Stimulated activated naive B cell treated with anti-CD40 and anti-IgM and Interleukin-4, amounts not matched to agents 10 μg/mL and 1 μg/mL and 100 μg/mL, for 72 hours (primary cell): ENCODE measurements at places on chromosomes 4 and X.

GRCh38 chr4:54525602-54526001 is 132.2 kb upstream of the KIT start:
- DNase-seq: no peak

GRCh38 chr4:58514299-58514698 is 1404.1 kb upstream of the IGFBP7 start:
- DNase-seq: no peak

DNA sequence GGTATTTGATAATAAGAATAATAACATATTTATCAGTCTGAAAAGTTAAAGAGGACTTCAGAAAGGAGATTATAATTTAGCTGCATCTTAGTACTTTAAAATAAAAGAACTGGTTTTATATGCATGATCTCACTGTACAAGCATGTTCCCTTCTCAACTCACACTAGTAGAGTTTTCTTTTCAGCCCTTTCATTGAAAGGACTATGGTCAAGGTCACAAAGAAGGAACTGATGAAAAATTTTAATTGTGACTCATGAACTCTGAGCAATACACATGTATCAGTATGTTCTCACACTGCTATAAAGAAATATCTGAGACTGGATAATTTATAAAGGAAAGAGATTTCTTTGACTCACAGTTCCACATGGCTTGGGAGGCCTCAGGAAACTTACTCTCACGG is 73.7 kb upstream of the NDST4 start:
- no peak for DNase-seq

GRCh38 chr4:9880406-9881197 is 99.2 kb downstream of the DRD5 start:
- no peak for DNase-seq

GRCh38 chr4:53098681-53099121 is 236.6 kb downstream of the RASL11B start:
- no peak for DNase-seq

GRCh38 chr4:89482926-89483595 is 175.5 kb upstream of the GPRIN3 start:
- DNase-seq: no peak

DNA sequence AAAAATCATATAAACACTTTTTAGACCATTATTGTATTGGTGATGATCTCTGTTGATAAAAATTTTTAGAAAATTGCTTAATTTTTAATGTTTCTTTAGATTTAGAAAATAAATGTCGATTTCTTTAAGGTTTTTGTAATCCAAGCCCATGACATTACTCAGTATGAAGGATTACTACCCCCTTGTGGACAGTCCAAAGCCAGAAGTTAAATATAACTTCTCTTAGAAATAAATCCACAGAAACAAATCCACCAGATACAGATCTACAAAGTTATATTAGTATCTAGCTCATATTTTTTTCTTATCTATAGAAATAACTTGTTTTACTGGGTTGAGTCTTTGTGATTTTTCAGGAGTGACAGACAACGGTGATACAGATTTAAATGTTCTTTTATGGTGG is 18.9 kb downstream of the TIFA start:
- no peak for DNase-seq

DNA sequence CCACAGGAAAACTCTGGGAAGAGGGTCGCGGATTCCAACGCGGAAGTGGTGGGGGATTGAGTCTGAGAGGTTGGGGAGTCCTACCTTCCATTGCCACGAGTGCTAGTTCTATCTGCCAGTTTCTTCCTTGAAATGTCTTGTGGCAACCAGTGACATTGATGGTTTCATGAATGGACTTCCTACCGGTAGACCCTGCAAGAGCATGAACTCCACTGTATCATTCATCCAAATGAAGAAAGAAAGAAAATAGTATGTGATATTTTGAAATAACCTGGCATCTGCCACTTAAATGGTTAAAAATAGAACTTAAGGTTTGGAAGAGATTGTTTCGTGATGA is 1.1 kb upstream of the SLC10A7 start:
- no peak for DNase-seq

DNA sequence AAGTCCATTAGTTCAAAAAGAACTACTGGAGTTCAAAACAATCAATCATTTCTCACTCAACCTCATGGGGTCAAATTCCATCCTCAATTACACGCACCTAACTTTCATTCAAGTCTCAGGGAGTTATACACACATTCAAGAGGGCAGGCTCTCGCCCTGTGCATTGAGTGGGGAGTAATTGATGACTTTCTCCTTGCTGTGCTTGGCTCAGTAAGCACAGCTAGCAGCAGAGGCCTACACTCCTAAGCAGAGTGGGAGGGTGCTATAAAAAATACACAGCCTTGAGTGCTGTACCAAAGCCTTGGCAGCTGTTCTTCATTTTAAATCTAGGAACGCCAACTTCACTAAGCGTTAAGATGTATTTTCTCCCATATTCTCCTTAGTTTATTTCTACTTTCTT is 958.3 kb upstream of the ADGRL3 start:
- DNase-seq: no peak

GRCh38 chrX:31356275-31357212 is 284.7 kb upstream of the FTHL17 start:
- DNase-seq: no peak

GRCh38 chrX:28223469-28223868 is 242.2 kb upstream of the DCAF8L1 start:
- no peak for DNase-seq

DNA sequence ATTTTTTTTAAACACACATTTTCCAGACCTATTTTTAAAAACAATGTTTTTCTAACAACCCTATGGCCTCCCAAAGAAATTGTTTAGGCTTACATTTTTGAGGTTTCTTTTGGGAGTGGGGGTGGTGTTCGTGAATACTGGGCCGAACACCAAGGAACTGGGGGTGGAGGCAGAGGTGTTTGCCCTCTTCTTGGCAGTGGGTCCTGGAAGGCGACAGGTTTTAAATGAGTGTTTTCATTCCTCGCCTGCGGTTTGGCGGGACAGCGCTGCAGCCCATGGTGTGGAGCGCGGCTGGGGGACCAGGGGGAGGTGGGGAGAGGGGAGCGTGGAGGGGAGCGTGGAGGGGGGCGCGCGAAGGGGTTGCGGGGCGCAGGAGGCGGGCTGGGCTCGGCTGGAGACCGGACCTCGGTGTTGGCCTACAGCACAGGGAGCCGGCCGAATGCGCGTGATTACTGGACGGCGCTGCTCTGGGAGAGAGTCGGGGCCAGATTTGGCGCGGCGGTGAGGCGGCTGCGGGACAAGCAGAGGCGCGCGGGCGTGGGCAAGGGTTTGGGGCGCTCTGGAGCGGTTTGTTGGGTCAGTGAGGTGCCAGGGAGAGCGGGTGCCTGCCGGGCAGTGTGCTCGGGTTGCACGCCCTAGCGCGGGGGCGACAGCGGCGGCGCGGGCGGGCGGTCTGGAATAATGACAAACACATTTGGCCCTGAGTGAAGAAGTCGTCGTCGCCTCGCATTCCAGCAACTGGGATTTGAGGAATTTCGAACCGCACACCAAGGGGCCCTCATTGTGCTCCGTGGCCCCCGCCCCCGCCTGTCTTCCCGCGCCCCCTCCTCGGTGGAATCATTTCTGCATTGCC is 764 bp downstream of the PDGFRA start:
- no peak for DNase-seq

- DNase-seq: no peak
Observed at GRCh38 chrX:68669094-68669860, 21.8 kb downstream of the STARD8 start.

DNA sequence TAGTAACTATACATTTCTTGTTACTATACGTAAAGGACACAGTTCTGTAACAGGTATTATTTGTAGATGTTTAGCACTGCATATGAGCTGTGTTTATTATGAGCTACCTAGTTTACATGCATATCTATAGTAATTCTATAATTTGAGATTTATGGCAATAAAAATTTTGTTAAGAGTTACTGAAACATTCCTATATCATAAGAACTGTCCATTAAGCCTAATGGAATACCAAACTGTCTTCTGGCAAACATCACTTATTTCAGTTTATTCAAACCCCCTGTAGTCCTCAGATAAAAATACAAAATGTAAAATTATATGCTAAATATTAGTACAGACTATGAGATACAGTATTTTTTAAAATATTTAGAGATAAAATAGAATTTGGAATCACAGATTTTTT is 205.2 kb downstream of the ADGRL3 start:
- DNase-seq: no peak

DNA sequence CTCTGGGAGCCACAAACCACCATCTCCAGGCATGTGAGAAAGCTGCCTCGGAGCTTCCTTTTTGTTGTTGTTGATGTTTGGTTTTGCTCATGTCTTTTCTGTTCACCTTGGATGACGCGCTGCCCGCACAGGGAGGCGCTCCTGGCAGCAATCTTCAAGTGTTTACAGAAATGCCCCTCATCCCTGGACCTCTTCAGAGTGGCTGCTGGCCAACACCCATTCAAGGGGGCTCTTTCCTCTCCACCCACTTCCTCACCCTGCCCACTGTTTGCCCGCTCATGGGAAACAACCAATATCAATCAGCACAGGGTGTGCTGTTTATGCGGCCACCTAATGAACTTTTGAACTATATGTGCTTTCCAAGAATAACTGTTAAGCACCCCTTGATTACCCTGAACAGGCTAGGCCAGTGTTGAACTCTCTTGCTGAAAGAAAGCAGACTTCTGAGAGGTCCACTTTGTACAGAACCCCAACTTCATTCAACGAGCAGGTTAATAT is 355.1 kb upstream of the CLNK start:
- no peak for DNase-seq

- no peak for DNase-seq
Observed at GRCh38 chr4:70239131-70239883, 3.1 kb upstream of the CSN3 start.

- DNase-seq: no peak
Observed at GRCh38 chr4:113960684-113961321, 18.6 kb downstream of the ARSJ start.

DNA sequence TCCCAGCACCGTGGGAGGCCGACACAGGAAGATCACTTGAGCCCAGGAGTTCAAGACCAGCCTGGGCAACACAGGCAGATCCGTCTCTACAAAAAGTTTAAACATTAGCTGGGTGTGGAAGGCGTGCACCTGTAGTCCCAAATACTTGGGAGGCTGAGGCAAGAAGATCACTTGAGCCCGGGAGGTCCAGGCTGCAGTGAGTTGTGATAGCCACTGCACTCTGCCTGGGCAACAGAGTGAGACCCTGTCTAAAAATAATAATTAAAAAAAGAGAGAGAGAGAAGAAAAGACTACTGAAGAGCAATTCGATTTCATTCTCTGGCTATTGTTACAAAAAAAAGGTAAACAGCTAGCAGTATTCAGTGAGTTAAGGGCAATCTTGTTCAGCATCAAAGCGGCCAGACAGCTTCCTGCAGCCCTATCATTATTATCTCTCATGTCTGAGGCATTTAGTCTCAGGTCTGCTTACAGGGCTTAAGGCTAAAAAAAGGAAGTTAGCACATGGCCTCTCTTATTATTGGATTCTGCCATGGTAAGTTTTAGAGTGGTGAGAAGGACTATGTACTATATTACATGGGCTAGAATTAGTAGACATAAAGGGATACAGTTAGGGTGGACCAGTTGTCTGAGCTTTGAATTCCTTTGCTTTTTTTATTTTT is 37.9 kb downstream of the ARHGEF6 start:
- no peak for DNase-seq

- no peak for DNase-seq
Observed at GRCh38 chr4:99540277-99540939, 23.4 kb downstream of the TRMT10A start.

DNA sequence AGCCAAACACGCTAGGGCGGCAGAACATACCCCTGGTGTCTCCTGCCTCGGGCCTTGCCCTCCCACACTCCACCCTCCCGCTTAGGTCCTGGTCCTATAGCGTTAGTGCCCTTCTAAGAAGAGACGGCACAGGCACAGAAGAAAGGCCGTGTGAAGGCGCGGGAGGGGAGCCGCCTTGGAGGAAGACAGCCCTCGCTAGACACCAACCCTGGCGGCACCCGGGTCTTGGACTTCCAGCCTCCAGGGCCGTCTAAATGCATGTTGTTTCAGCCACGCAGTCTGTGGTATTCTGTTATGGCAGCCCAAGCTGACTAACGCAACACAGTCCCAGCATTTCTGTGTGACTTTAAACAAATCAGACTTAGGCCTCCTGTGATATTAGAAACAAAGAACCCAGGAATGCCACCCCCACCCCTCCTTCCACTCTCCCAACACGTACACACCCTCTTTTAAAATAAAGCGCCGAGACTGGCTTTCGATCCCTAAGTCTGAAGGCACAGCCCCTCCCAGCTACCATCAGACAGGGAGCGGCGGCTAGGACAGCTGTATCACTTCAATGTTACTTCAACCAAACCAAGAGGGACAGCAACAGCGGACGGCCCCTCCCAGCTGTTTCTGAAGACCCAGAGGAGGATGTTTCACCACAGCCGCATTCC is 128.0 kb downstream of the AFAP1 start:
- no peak for DNase-seq

DNA sequence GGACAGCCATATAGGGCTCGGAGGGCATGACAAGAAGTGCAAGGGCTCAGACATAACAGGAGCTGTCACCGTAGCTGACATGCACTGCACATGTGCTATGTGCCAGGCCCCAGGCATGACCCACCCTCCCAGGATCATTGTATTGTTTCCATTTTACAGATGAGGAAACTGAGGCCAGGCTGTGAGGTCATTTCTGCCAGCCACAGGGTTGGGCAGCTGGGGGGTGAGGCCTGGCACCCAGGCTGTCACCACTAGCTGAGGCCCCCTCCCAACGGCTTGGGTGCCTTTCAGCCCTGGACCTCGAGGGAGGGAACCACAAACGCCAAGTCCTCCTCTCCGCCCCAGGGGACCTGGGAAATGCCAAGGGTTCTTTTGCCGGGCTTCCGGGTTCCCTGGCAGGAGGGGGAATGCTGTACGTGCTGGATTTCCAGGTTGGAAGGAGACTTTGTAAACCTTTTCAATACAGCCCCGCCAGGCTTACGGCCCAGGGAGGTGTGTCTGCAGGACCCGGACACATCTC is 12.6 kb downstream of the TREX2 start:
- DNase-seq: no peak

GRCh38 chrX:132716006-132716405 is 227.2 kb upstream of the MBNL3 start:
- no peak for DNase-seq
